ENCODE measurements at places on chromosomes 2 and 18. TPM values are rescaled to one million over a fixed set of nuclear protein-coding genes. Genes with fewer than 3 reads are reported as not detected.

The TUBB8B gene
- total RNA-seq = not detected

The STRN gene
- 38.9 TPM for total RNA-seq

The VWA3B gene
- 0.80 TPM for total RNA-seq

The SAG gene
- not detected for total RNA-seq

The COL6A3 gene
- 198 TPM for total RNA-seq

The MORN2 gene
- total RNA-seq = 13.0 TPM

The CYTIP gene
- total RNA-seq = 22.8 TPM

The CREB1 gene
- total RNA-seq = 83.9 TPM

All from sciatic nerve (tissue), 2 donors.